ENCODE measurements at places on chromosomes 2 and 18.

DNA sequence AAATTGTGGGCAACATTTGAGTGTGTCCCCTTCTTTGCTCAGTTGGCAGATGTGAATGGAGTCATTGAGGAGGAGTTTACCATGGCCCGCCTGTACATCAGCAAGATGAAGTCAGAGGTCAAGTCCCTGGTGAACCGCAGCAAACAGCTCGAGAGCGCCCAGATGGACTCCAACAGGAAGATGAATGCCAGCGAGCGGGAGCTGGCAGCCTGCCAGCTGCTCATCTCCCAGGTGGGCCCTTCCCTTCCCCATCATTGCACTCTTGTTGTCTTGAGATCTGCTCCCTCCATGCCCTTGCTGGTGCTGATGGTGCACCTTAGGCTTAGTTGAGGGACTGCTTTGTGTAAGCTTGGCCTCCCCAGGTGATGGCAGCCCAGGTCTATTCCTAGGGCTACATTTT lies 47.5 kb upstream of the LYPD6B start:
- DNase-seq = no peak

DNA sequence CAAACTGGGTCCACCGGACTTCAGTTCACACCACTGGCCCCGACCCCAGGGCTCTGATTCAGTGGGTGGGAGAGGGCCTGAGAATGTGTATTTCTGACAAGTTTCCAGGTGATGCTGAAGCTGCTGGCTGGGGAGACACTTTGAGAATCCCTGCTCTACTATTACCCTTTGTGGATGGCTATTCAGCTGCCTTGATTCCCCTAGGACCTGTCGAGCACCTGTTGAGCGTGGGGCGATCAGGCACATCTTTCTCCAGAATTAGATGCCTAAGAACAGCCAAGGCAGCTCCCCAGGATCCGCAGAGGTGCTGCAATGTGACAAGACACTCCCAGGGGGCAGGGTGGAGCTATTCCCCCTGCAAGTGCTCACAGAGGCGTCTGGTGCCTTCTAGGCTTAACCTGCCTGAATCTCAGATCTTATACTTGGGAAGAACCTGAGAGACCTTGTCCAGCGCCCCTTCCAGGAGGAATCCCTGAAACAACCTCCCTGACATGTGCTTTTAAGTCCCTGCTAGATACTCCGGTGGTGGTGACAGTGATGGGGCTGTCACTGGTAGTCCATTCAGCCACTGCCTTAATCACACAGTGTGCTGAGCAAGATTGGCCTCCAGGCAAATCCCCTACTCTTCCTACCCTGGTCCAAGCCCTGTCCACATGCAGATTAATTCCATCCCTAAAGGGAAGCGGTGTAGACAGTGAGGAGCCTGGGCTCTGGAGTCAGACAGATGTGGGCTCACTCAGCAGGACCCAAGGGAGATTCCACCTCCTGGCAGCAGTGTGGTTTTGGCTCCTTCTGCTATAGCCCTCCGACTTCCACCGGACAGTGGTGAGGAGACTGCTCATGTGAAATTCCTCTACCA lies 43.4 kb upstream of the OTOF start:
- DNase-seq = no peak

DNA sequence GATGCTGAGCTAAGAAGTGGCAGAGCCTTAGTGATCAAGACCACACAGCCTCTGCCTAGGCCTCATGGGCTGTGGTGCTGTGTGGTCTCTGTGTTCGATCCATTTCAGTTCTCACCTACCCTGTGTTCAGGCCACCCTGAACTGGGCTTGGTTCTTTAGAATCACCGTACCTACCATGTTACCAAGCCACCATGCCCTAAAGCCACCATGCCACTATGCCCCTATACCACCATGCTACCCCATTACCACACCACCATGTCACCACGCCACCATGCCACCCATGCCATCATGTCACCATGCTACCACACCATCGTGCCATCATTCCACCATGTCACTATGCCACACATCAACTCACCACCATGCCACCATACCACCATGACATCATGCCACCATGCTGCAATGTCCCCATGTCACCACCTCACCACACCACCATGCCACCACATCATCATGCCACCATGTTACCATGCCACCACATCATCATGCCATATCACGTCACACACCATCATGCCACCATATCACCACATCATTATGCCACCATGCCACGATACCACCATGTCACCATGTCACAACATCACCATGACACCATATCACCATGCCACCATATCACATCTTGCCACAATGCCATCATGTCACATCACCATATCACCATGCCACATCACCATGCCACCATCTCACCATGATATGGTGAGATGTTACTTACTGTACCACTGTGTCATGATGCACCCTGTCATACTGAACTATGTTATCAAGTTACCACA lies 191.0 kb upstream of the ARL4C start:
- no peak for DNase-seq

DNA sequence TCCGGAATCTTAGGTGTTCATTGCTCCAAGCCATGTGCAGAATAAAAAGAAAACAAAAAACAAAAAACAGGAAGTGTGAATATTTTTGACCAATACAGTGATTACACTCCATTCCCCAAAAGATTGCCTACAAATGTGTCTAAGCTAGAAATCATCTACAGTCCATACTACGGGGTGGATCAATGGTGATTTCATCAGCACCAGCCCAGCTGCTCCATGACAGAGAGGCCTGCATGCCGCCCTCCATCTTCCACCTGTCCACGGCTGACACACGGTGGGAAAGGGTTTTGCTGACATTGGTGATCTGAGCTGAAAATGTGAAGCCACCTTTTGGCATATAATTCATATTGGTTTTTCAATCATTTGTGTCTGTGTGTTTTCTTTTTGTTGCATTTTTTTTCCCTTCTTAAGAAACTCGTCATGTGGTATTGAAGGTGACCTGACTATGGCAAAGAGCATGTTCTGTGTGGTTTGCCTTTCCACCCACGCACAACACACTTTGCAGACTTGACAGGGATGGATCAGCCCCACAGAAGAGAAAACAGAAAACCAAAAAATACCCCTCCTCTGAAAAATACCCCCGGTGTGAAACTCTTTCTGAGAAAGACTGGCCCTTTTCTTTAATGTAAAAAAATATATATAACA lies 533.1 kb downstream of the RNF144A start:
- DNase-seq = no peak

DNA sequence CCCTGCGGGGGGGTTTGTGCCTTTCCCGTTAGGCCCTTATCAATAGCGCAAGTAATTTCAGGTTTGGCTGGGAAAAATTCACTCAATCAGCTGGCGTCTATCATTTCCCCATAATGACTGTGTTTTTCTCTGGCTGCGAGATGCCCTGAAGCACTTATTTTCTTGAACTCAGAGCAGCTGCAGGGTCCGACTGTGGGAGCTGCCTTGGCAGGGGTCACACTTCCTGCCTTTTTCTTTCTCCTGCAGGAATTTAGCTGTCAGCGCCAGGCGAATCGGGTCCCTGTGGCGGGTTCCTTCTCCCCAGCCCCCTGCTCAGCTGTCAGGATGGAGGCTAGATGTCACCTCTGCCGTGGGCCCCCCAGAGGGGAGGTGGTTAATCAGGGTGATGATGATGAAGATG lies 81.3 kb upstream of the HPCAL1 start:
- no peak for DNase-seq

GRCh38 chr2:96386470-96386869 lies 50.9 kb downstream of the NCAPH start:
- DNase-seq = no peak

DNA sequence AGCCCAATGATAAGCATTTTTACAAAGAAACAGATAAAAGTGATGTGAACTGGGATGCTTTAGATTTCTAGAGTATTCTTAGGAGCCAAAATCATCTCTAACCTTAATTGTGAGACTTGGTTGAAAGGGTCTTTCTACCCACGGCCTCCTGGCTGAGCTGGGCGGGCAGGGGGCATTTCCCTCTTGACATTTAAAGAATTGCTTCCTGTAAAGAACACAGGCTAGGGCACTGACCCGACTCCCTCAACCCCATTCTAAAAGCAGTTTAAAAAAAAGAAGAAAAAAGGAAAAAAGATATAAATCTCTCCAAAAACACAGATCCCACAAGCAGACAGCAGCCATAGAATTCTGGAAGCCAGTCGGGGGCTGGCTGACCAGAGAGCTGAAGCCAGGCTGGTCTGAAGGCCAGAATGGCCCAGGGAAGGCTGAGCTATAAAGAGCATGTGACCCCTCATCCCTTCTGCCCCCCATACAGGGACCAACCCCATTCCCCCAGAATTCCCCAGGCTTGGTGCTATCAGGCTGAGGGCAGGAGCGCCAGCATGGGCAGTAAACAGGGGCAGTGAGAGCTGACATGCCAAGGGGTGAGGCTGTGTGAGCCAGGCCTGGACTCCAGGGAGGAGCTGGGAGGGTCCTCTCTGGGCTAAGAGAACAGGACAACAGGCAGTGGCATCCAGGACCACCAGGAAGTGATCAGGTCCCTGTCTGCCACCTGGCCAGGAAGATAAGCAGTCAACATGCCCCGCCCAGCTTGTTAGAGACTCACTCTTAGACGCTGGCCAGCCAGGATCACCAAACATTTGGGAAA lies 188.5 kb downstream of the HDAC4 start:
- DNase-seq = no peak

DNA sequence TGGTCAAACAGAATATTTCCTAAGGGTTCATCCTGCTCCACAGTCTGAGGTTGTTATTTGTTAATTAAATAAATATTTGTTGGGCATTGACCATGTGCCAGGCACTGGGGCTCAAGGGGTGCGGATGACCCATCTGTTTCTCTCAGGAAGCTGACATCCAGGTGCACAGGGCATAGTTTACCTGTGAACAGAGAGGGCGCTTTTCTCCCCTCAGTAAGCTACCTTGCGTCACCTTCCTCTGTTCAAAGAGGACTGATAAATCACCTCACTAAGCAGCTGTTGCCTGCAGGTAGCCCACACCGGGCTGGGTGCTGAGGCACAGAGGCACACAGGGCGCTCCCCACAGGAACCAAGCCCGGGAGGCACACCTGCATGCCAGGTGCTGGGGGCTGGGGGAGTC lies 41.6 kb downstream of the SH3RF3 start:
- DNase-seq = no peak

DNA sequence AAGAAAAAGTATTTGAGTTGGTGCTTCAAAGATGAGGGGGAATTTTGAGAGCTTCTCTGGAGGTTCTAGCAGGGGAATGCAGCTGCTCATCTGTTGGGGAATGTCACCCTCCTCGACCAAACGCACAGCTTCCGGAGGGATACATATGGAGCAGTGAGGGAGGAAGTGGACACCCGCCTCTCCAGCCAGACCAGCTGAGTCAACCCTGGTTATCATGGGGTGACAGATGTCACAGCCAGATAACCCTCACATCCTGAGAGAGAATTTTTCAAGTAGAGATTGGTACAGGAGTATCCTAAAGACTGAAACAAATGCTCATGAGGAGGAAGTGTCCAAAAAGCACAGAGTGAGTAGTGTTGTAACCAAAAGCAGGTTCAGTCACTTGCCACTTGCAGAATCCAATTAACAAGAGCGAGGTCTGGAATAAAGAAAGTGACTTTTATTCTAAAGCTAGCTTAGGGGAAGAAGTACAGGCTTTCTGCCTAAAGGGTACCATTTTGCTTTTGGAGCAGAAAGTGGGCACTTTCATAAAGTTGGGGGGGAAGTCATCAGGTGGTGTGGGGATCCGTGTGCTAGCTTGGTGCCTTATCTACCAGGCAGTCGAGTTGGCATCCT lies 395.2 kb downstream of the RAD51AP2 start:
- no peak for DNase-seq

GRCh38 chr2:7844414-7844965 lies 837.4 kb upstream of the ID2 start:
- no peak for DNase-seq

GRCh38 chr18:35376393-35376741 lies 770 bp downstream of the ZNF396 start:
- no peak for DNase-seq

- no peak for DNase-seq
These were observed 106.9 kb downstream of the ZNF521 start for GRCh38 chr18:25244924-25245698.

GRCh38 chr2:54659527-54659926 lies 63.9 kb upstream of the EML6 start:
- DNase-seq = no peak

DNA sequence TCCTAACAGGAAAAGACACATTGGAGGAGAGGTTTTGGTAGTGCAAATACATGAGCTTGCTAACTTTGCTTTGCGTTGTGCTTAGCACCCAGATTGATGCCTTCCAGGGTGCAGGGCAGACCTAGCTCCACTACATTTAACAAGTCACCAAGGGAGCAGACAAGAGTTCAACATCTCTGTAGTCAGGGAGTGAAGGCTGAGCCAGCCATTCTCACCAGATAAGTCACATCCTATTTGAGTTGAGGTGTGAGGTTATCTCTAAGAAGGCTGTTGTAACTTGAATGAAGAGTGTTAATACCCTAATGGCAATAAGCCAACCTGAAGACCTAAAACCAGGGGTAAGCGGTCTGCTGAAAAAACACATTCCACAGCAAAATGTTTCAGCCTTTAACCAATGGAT lies 69.6 kb upstream of the DSEL start:
- no peak for DNase-seq

GRCh38 chr2:23584054-23584745 lies 199.2 kb downstream of the KLHL29 start:
- no peak for DNase-seq

GRCh38 chr2:240822280-240822847 lies 2.3 kb upstream of the KIF1A start:
- DNase-seq = no peak

GRCh38 chr2:101310834-101311695 lies 2.6 kb upstream of the RNF149 start:
- no peak for DNase-seq

- no peak for DNase-seq
These were observed 214.6 kb downstream of the TRIB2 start for GRCh38 chr2:12931186-12931844.

DNA sequence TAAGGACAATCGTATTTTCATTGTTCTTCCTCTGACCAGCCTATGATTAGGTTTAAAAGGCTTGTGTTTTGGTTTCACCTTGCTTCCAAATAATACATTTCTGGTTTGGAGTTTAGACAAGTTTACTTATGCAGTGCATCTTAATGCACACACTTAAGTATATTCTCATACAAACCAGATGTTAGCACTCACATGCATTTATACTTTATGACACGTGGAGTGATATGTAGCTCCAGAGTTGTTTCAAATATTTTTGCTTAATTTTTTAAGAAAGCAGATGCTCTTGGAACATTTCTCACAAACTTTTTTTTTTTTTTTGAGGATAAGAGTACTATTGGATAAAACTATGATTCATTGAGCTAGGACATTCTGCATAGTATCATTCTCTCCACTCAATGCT lies 109.9 kb downstream of the PDE1A start:
- no peak for DNase-seq

GRCh38 chr2:199279146-199279545 lies 178.6 kb downstream of the SATB2 start:
- no peak for DNase-seq

DNA sequence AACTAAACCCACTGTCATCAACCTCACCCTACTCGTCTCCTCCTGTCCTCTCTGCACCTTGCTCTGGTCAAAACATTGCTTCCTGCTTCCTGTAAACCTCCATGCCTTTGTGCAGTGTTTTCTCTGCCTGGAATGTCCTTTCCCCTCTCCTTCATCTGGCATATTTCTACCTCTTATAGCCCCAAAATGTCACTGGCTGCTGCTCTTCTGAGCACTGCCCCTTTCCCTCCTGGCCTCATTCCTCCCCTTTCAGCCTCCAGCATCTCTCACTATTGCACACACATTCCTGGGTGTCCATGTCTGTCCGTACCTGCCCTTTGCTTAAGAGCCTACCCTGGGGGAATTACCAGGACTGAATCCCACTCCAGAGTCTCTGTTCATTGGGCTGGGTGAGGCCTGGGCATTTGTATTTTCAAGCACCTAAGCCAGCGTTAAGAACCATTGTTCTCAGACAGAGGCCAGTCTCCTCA lies 84.9 kb downstream of the MOGAT1 start:
- DNase-seq = no peak

Measured in activated CD8-positive, alpha-beta memory T cell treated with anti-CD3 and anti-CD28 coated beads for 1 hour (primary cell).